ENCODE measurements at places on chromosomes 5 and 9.

DNA sequence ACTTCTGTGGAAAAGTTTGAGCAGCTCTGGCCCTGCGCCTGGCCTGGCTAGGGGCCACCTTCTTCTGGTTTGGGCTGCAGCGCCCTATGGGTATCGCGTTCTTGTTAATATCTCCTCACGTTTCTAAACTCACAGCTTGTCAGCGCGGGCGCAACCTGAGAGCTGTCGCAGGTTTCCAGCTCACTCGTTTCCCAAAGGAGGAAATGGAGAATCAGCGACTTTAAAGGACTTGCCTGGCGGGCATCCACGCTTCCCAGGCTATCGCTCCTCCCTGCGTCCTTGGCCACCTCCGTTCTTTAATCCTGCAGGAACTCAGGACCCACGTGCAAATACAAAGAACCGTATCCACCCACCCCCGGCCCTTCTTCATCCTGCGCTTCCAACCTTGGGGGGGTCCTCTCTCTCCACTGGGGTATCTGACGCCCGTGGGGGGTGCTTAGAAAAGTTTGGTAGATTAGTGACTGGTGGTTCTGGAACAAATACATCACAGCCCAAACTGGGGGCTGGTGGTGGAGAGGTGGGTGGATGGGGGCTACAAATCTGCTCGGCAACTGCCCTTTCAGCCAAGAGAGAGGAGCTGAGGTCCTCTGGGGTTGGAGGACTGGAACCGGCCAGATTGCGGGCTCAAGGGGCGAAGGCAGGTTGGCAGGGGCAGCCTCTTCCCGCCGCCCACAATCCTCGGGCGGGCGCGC lies 578 bp upstream of the PSAT1 start:
- no peak for DNase-seq

GRCh38 chr9:26735160-26735559 lies 157.4 kb downstream of the CAAP1 start:
- DNase-seq, result no peak

DNA sequence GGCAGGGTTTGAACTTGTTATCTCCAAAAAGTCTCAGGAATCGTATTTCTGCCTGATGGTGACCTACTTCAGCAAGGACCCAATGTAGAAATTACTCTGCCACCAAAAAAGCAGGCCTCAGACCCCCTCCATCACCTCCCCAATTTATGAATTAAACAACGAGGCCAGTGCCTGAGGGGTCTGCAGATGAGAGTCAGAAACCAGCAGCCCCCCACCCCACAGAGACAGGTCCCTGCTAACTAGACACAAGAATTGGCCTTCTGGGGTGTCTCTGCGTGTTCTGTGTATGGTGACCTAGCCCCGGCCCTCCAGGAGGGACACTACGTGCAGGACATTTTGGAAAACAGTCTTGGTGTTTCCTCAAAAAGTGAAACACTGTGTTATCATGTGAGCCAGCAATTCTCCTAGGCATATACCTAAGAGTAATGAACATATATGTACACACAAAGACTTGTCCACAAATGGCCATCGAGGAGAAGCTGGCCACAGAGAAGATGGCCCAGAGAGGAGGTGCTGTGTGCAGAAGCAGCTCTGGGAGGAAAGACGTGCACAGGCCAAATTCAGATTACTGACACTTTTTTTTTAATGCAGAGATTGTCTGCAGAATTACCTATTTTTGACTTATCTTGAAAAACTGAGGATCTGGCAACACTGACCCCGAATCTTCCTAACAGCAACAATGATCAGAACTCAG lies 93.8 kb downstream of the ADAMTS2 start:
- DNase-seq, result no peak

GRCh38 chr5:67050635-67051034 lies 146.0 kb downstream of the CD180 start:
- no peak for DNase-seq

DNA sequence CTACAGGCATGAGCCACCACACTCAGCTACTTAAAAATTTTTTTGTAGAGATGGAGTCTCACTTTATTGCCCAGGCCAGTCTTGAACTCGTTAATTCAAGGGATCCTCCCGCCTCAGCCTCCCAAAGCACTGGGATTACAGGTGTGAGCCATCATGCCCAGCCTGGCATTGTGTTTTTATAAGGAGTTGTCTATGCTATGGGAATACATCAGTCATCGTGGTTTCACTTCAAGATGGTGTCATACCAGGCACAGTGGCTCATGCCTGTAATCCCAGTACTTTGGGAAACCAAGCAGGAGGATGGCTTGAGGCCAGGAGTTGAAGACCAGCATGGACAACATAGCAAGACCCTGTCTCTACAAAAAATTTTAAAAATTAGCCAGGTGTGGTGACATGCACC lies 49.7 kb downstream of the CYSTM1 start:
- DNase-seq, result no peak

- DNase-seq, result no peak
These were observed 25.7 kb upstream of the ENTREP1 start for GRCh38 chr9:69299315-69299714.

GRCh38 chr5:55903121-55903701 lies 52.1 kb downstream of the IL31RA start:
- DNase-seq, result peak; percentile 20

DNA sequence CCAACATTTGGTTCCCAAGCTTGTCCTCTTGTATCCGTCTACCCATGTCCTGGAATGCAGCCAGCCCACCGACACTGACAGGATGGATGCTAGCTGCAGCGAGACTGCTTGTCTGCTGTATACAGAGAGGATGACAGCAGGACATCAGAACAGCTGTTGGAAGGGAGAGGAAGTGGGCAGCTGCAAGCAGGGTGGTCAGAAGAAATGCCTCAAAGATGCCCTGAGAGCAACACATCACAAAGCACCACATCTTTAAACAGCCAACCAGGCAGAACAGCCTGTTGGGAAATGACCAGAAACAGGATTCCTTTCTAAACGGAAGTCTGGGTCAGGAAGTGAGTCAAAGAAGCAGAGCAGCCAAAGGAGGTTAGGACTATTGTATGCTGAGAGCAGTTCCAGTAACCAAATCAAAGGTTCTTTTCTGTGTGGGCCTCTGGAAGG lies 219.1 kb downstream of the NDUFS4 start:
- no peak for DNase-seq

- DNase-seq, result no peak
These were observed 58.6 kb downstream of the STARD4 start for GRCh38 chr5:111453747-111454146.

DNA sequence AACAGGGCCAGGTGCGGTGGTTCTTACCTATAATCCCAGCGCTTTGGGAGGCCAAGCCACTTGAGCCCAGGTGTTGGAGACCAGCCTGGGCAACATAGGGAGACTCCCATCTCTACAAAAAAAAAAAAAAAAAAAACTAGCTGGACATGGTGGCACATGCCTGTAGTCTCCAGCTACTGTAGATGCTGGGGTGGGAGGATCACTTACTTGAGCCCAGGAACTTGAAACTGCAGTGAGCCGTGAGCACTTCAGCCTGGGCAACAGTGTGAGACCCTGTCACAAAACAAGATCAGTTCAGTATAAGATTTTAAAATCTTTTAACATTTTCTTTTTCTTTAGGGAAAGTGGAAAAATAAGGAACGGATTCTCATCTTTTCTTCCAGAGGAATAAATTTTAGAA lies 2.5 kb downstream of the BRIX1 start:
- no peak for DNase-seq

- no peak for DNase-seq
These were observed 8.9 kb upstream of the RAB14 start for GRCh38 chr9:121210536-121210935.

DNA sequence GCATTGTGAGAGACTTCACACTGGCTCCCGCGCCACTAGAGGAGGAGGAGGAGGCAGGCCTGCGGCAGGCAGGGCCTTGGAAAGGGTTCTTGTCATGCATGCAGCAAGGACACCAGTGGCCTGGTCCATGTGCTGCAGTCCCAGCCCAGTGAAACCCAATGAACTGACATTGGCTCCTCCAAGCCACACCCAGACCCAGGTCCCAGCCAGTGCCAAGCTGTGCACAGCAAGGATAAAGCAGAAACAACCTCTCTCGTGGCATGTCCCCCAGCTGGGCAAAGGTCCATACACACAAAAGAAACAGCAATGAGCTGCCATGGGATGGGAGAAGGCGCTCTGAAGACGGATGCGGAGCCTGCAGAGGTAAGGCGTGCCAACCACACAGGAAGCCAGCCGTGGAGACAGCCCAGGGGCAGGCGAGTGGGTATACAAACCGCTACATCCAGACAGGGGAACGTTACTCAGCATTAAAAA lies 89.2 kb downstream of the SEMA4D start:
- DNase-seq, result peak; percentile 40

GRCh38 chr5:156824800-156825199 lies 25.3 kb upstream of the PPP1R2B start:
- no peak for DNase-seq

DNA sequence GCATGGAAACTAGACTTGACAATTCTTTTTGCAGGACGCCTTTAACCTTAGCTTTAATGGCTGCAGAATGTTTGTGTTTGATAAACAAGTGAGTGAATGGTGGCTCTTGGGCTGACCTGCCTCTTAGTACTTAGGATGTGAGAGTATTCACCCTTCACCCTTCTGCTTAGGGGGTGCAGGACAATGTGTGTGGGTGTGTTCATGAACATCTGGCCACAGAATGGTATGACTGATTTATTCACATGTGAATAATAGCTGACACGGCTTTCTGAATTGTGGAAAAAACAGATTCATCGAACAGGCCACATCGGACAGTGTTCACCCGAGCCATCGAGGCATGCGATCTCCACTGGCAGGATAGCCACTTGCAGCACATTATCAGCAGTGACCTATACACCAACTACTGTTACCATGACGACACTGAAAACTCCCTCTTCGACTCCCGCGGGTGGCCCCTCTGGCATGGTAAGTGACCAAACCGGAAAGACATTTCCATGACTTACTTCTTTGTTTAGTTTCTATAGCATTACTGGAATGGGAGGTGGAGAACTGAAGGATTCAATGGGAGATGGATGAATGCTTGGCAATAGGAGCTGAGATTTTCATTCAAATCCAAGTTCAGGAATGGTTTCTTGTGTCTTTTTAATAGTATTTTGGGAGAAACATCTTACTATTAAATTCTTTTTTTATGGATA lies 193.6 kb downstream of the ZSWIM6 start:
- DNase-seq, result no peak

- no peak for DNase-seq
These were observed 263.1 kb downstream of the ASTN2 start for GRCh38 chr9:117151716-117152115.

DNA sequence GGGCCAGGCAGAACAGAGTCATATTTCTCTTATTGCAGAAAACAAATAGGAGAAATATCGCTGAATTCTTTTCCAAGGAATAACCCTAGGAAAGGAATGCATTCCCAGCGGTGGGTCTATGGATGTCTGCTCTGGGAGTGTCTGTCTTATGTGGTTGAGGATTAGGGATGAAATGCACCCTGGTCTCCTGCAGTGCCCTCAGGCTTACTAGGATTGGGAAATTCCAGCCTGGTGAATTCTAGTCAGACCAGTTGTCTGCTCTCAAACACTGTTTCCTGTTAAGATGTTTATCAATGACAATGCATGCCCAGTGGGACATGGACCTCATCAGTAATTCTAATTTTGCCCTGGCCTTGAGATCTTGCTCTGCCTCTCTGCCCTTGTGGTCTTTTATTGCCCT lies 136.1 kb upstream of the ELAVL2 start:
- DNase-seq, result no peak

- no peak for DNase-seq
These were observed 290.1 kb downstream of the ZSWIM6 start for GRCh38 chr5:61622156-61622555.

DNA sequence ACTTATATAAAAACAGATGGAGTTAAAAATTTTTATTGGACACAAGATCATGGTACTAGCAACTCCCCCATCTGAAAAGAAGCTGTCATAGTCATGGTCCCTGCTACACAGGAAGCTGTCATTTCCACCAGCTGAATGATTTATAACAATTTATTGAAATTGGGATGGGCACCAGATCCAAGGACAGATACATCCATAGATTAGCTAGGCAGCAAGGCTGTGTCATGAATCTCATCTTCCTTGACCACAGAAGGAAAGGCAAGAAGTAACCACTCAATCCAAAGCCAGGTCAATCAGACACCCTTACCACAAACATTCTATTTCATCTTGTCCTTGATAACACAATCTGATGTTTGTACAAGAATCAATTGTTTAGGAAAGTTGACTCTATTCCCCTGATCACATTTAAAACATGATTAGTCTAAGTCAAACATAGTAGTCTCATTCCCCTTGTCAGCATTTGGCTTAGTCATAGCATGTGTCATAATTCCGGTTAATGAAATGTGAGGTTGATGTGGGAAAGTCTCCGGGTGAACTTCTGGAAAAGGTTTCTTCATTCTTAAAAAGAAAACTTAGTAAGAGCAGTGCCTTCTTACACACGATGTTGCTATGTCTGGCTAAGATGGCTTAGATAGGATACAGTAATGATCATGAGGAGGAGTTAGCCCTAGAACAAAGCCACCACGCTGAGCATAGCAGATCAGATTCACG lies 462.6 kb upstream of the PAPPA start:
- no peak for DNase-seq

GRCh38 chr9:123425261-123425821 lies 69.3 kb downstream of the CRB2 start:
- DNase-seq, result no peak

DNA sequence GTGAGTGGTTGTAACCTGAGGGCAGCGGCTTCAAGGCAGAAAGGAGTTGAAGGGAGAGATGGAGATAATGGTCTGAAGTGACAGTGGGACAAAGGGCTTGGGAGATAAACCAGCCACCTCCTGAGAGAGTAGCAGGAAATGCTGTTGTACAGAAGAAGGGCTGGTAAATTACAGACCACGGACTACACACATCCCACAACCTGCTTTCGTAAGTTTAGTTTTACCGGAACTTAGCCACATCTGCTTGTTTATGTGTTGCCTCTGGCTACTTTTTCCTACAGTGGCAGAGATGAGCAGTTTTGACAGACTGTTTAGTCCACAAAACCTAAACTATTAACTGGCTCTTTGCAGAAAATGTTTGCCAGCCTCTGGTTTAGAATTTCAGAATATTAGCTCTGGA lies 269.5 kb downstream of the ARHGEF28 start:
- no peak for DNase-seq

- no peak for DNase-seq
These were observed 655 bp downstream of the GRIN1 start for GRCh38 chr9:137139468-137140150.

DNA sequence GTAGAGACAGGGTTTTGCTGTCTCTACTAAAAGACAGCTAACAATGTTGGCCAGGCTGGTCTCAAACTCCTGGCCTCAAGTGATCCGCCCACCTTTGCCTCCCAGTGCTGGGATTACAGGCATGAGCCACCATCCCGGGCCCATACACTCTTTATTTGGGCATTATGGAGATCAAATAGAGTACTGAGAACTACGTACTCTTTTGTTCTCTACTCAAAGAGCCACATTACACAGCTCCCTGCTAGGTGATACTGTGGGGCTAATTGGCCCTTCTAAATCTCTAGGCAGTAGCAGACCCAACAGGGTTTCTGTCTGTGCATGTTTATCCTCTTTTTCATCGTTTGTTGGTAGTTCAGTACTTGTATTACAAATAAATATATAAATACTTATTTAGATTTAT lies 16.1 kb downstream of the CKMT2 start:
- DNase-seq, result no peak

- no peak for DNase-seq
These were observed 79.8 kb downstream of the MAT2B start for GRCh38 chr5:163585206-163585605.

GRCh38 chr9:135221951-135222631 lies 134.6 kb downstream of the OLFM1 start:
- no peak for DNase-seq

All from stimulated activated CD8-positive, alpha-beta memory T cell treated with anti-CD3 and anti-CD28 coated beads, Interleukin-7, amount 100 ng/mL, for 1 hour (primary cell).